D341Med (cell line): ENCODE measurements at places on chromosomes 3 and 15.

GRCh38 chr15:72545156-72545555 lies 71.0 kb downstream of the ARIH1 start:
- DNase-seq = no peak

DNA sequence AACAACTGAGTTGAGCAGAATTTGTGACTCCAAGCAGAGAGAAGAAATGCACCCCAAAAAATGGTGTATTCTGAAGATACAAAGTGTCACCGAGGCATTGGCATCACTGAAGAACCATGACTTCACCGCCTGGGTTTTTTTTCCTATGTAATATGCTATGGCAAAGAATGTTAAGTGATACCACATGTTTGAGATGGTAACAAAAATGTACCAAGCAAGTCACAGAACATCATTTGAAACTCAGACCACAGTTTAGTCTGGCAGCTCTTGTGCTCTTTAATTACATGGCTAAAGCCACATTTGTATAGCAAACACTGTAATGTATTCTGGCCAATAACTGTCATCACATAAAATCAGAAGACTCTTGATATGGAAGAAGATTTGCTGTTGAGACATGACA lies 323.5 kb downstream of the ULK4 start:
- no peak for DNase-seq

DNA sequence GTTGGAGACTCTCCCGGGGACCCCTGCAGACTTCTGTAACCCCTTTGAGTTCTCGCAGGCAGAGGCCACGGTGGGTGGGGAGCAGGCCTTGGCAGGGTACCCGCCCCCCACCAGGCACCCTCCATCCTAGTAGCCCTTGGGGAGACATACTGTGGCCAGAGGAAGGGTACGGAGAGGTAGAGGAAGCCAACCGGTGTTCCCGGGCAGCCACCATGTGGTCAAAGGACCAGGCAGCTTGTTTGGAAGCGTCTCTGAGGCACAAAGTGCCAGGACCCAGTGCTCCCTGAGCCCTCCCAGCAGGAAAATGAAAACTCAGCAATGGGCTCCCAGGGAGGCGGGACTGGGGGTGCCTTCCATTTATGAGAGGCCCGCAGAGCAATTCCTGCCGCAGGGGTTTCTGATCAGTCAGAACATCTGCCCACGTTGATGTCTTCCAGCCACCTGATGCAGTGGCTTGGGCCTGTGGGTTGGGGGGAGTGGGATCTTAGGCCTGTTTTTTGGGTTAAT lies 53.0 kb upstream of the CGNL1 start:
- DNase-seq = no peak

- DNase-seq = no peak
Measured at GRCh38 chr15:29844290-29844903, 22.1 kb upstream of the TJP1 start.

DNA sequence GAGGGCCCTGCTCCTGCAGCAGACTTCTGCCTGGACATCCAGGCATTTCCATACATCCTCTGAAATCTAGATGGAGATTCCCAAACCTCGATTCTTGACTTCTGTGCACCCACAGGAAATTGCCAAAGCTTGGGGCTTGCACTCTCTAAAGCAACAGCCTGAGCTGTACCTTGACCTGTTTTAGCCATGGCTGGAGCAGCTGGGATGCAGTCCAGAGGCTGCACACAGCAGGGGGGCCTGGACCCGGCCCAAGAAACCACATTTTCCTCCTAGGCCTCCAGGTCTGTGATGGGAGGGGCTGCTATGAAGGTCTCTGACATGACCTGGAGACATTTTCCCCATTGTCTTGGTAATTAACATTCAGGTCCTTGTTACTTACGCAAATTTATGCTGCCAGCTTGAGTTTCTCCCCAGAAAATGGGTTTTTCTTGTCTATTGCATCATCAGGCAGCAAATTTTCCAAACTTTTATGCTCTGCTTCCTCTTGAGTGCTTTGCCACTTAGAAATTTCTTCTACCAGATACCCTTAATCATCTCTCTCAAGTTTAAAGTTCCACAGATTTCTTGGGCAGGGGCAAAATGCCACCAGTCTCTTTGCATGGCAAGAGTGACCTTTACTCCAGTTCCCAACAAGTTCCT lies 11.8 kb upstream of the MYO5A start:
- no peak for DNase-seq

DNA sequence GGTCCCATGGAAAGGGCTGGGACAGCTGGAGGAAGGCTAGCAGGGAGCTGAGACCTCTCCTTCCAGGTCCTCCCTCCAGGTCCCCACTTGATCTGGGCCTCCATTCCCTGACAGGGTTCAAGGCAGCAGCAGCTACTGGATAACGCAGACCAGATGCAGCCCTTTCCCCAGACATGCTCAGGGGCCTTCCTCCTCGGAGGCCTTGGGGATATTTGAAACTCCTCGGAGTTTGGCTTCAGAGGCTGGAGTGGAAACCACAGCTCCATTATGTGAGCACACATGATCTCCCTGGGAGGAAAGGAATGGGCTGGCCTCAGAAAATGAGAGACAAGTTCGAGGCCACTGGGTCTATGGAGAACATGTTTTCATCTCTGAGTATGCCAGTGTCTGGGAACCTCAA lies 119.3 kb downstream of the SMAD6 start:
- no peak for DNase-seq

DNA sequence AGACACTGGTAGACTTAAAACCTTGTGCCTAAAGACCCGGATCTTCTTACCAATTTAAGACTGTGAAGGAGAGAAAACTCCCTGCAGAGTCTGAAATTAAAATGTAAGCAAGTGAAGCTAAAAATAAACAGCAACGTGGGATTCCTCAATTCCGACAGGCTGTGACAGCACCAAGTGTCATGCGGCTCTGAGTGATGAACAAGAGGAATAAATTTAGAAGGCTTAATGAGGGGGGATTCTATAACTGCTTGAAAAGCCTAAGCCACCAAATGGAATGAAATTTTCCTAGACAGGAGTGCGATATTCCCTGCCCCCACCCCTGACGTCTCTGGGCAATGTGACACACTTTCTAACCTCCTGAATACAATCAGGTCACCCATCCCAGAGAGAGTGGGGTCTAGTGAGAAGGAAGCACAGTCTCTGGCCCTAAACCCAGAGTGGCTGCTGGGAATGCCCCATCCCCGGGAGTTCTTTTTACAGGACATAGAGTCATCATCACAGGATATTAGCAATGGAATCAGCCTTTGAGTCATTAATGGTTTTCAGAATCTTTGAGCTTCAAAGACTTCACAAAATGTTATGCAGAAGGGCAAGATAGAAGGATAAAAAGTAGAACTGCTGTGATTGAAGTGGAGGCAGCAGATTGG lies 114.3 kb downstream of the EDEM1 start:
- no peak for DNase-seq
